Germinal center (tissue), 1 donor: ENCODE measurements at places on chromosomes 13 and 19.
A peak's percentile ranks its signal among the peaks of the same experiment; 100 is the strongest.

DNA sequence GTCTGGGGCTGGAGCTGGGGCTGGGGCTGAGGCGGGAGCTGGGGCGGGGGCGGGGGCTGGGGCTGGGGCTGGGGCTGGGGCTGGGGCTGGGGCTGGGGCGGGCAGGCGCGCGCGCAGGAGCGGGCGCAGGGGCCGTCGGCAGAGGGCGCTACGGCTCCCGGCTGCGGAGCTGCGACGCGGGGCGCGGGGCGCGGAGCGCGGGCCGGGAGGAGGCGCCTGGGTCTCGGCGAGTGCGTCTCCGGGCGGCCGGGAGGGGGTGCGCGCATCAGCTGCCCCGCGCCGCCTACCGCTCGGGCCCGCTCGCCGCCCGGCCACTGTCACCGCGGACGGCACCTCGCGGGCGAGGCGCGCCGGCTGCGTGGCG is 422 bp upstream of the MTUS2 start:
- peak; percentile 77 for DNase-seq

DNA sequence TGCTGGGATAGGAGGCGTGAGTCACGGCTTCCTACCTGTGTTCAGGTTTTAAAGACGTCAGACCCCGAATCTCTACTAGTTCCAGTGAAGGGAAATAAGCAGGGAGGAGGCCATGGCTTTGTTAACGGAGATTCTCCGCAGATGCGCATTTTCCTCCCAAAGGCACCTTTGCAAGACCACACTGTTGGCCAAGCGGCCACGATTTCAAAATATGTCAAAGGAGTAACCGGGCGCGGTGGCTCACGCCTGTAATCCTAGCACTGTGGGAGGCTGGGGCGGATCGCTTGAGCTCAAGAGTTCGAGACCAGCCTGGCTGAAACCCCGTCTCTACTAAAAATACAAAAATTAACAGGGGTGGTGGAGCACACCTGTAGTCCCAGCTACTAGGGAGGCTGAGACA is 21.9 kb downstream of the ZNF763 start:
- DNase-seq: no peak

- DNase-seq: peak; percentile 81
These were observed 33.6 kb downstream of the ZNF383 start for GRCh38 chr19:37251308-37252229.

DNA sequence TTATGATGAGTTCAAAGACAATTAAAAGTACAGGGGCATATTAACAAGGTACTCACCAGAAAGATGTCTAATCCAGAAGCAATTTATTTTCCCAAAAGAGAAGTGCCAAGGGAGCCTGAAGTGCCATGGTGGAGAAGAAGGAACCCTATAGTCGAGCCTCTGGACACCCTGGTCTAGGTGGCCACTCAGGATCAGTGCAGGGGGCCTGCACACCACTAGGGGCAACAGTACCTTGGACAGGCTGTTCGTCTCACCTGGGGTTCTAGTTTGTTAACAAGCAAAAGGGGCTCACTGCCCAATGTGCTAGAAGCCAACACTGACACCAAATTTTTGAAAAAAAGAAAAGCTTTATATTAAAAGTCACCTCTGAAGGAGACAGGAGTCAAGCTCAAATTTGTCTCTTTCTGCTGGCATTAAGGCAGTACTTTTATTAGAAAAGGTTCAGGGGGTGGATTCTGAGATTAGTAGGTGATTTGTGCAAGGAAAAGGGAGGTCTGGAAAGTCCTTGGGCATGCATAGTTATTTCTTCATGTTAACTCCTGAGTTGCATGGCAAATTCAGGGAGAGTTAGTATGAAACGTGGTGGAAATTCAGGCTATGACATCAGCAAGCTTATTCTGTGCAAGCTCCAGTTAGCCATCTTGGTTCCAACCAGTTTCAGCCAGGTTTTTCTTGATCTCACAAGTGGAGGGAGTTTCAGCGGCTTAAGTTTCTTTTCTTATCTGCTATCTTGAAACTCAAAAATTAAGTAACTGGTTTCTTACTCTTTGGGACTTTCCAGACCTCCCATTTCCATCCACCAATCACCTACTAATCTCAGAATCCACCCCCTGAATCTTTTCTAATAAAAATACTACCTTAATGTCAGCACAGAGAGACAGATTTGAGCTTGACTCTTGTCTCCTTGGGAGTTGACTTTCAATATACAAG is 884 bp upstream of the CBY2 start:
- DNase-seq: no peak

- no peak for DNase-seq
These were observed 1.6 kb downstream of the SLC46A3 start for GRCh38 chr13:28717170-28717569.

DNA sequence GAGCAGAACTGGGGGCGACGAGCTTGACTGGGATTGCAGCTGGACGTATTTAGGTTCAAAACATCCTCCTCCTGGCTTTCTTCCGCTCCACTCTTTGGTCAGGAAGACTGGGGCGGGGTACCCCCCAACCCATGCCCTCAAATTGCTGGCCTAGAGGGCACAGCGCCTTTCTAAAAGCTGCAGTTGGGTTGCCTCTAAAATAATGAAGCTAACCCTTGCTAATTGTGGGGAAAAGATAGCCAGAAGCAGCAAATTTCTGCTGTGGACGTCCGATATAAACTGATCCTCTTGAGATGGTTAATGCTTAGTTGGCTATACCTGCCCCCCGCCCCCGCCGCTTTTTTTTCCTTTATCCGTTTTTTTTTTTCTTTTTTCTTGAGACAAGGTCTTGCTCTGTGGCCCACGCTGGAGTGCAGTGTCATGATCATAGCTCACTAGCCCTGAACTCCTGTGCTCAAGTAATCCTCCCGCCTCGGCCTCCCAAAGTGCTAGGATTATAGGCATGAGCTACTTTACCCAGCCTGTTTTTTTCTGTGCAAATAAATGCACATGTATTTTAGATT is 754 bp upstream of the CHERP start:
- DNase-seq: no peak

GRCh38 chr13:56755181-56755935 is 385.4 kb upstream of the PRR20A start:
- DNase-seq: no peak

- DNase-seq: peak; percentile 55
These were observed 18.1 kb upstream of the GTF3A start for GRCh38 chr13:27406178-27406939.

GRCh38 chr13:24216176-24216575 is 55.7 kb downstream of the SPATA13 start:
- no peak for DNase-seq

GRCh38 chr13:62482351-62482750 is 1066.7 kb upstream of the PCDH20 start:
- no peak for DNase-seq

DNA sequence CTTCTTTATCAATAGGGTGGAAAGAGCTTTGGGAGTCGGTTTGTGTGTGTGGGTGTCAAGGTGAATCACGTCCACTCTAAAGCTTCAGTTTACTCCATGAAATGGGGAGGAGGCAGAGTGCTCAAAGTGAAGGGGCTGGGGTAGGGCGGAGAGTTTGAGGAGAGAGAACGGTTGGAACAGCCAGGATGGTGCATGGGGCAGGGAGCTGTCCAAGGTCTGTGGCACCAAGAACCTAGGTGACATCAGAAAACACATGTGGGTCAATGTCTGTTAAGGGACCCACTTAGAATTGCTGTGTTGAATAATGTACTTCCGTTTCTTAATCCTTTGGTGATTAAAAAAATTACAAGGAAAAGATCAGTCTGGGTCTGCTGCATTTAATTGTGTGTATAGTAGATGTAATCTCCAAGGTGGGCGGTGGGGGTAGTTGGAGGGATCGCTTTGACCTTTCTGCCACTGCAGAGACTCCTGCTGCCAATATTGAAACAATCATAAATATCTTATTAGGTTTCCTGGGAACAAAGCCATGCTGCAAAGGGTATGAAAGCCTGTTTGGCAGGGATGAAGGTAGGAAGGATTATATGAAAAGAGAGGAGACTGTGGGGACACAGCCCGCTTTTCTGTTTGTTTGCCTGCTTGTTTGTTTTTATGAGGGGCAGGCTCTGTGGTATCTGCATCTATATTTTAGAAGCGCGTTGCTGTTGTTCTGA is 122.3 kb downstream of the ATP8A2 start:
- DNase-seq: no peak

GRCh38 chr13:99854366-99854765 is 117.2 kb downstream of the ZIC5 start:
- DNase-seq: no peak

- DNase-seq: no peak
These were observed 330.1 kb downstream of the UQCRFS1 start for GRCh38 chr19:28882818-28883217.
